ENCODE measurements at places on chromosomes 5 and 9.

GRCh38 chr5:94941122-94941755, 322.8 kb downstream of the SLF1 start:
- DNase-seq, result no peak

GRCh38 chr9:35816708-35817107, 1.9 kb upstream of the HINT2 start:
- no peak for DNase-seq

GRCh38 chr5:137209232-137209809, 289.8 kb downstream of the SPOCK1 start:
- DNase-seq, result no peak

GRCh38 chr5:16931334-16932110, 4.6 kb downstream of the MYO10 start:
- peak; percentile 95 for DNase-seq

GRCh38 chr5:137916923-137917322, 27.7 kb downstream of the PKD2L2 start:
- no peak for DNase-seq

- DNase-seq, result peak; percentile 39
Measured at GRCh38 chr9:136225748-136226679, 19.6 kb downstream of the QSOX2 start.

DNA sequence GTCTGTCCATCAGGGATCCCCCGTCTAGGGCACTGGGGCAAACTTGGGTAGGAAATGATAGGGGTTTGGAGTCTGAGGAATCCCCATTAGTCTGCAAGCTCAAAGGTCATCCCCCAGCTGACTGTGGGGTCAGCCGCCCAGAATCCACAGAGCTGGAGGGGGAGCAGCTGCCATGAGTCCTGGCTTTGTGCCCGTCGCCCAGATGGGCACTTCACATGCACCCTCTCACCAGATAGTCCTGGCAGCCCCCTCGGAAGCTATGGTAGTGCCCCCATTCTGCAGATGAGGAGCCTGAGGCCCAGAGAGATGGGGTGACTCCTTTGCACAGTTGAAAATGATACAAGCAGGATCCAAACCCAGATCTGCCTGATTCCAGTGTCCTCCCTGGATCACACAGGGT, 35.7 kb upstream of the RPL26L1 start:
- DNase-seq, result no peak

- DNase-seq, result peak; percentile 94
Measured at GRCh38 chr5:139105621-139106071, 92.5 kb downstream of the SIL1 start.

DNA sequence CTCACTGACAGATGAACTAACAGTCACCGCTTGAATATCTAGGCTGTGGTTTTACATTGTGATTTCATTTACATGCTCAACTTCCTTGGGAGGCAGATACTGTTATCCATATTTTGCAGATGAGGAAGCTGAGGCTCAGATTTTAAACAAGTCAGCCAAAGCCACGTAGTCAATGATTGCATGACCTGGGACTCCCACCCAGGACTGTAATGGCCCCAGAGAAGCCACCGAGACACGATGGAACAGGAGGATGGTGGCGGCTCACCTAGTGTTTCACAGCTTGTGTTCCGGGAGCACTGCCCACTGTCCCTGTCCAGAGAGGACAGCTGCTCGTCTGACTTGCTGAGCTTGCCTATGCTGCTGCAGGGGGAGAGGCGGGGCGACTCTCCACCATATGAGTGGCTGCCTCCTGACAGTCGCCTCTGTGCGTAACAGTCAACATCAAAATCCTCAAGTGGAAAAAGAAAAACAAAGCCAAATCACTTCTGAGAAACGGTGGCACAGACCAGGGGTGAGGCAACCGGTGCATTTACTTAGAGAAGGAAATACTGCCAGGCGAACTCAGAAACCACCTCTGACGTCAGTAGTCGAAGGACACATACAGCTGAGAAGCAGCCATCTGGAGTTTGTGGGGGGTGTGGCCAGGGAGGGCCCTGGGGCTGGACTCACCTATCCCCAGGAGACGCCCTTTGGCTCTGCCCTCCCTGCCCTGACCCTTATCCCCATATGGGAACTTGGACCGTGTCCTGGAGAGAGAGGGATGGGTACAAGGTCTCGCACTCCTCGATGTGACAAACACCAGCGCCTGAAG, 82.5 kb downstream of the PRRT1B start:
- peak; percentile 87 for DNase-seq

DNA sequence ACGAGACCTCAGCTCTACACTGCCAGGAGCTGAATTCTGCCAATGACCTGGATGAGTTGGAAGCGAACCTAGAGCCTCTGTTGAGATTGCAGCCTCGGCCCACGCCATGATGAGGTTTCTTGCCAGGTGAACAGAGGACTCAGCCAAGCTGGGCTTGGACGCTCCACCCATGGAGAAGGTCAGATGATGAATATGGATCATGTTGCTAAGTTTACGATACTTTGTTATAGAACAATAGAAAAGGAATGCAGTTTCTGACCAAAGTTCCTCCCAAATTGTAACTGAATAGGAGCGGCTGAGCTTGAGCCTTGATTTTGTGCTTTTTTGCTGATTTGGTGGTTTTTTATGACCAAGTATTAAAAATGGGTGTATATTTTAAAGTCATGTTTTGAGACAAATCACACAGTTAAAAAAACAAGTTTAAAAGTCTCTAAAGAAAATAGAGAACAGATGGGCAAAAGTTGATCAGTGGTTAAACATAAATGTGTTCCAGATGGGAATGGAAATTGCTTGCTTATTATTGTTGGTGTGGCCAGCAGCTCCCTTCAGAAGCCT, 32.9 kb downstream of the ROPN1L start:
- DNase-seq, result no peak

DNA sequence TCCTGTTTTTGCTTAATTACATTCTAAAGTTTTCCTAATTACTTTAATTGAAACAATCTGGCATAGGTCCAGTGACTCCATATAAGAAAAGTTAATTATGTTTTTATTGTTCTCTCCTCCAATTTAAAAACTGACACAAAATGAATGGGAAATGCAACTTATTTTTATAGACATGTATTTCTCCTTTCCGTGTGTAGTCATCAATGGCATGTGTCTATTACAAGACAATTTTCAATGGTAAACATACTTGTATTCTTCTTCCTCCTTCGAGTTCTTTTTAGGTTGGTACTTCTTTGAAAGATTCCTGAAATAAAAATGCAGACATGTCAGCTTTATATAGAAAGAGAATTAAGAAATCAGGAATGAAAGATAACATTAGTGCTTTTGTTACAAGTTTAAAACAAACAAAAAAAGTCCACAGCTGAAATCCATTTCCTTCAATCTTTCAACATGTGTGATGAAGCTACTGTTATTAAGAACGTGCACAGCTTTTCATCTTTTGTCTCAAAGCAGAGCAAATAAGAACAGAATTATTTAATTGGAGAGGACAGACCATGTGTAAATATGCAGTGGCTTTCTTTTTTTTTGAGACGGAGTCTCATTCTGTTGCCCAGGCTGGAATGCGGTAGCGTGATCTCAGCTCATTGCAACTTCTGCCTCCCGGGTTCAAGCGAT, 63.8 kb downstream of the FNBP1 start:
- DNase-seq, result no peak

DNA sequence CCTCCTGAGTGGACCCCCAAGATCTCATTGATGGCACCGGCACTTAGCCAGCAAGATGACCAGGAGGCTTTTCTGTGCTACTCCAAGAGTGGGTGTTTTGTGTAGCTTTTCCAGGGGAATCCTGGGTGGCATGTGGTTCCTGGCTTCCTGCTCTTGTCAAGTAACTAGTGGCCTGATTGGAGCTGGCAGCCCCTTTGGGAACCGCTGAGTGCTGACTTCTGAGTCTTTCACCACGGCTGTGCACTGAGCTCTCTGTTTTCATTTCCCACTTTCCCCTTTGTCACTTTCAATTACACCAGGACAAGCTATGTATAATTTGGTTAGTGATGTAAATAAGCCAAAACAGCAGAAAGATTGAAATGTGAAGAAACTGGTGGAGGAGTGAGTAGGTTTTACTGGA, 255.4 kb downstream of the GOLPH3 start:
- no peak for DNase-seq

DNA sequence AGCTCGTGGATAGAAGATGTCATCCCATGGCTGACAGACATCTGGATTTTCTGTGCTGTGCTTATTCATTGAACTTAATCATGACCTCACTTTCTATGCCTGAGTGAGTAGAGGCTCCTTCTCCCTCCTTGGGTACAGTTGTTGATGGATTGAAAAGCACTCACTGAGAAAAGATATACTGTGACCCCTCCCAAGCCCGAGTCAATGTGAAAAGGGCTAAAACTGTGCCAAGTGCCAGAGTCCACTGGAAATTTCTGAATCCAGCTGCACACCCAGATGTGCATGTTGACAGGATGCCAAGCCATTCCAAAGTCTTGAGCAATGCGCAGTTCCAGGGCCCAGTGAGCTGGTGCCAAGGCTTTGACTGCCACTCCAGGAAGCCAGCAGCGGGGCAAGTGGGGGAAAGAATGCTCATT, 473.0 kb downstream of the NTRK2 start:
- DNase-seq, result no peak

- DNase-seq, result peak; percentile 42
Measured at GRCh38 chr9:81690251-81690851, 1.0 kb upstream of the TLE1 start.

DNA sequence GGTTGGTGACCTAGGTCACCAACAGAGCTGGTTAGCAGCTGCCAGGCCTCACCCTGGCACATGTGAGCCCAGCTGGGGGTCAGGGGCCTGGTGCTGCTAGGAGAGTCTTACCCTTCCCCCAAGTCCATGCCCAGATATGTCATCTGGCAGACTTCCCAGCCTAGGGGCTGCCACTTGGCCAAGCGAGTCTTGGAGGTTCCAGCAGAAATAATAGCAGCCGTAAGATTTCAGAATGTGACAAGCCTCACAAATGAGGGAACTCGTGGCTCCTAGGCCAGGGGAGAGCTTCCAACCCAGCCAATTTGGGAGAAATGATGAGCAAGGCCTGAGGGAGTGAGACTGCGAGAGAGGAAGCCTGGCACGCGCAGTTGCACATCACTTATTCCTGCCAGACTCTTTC, 11.1 kb downstream of the URM1 start:
- no peak for DNase-seq

- DNase-seq, result no peak
Measured at GRCh38 chr5:15943487-15943886, 236.1 kb downstream of the MARCHF11 start.

- no peak for DNase-seq
Measured at GRCh38 chr9:119126040-119126439, 243.2 kb downstream of the BRINP1 start.

GRCh38 chr9:122126331-122127261, 33.0 kb downstream of the NDUFA8 start:
- DNase-seq, result no peak

- no peak for DNase-seq
Measured at GRCh38 chr9:93039976-93040375, 18.5 kb upstream of the SUSD3 start.

- no peak for DNase-seq
Measured at GRCh38 chr9:114693248-114693855, 11.4 kb upstream of the TEX48 start.

- peak; percentile 15 for DNase-seq
Measured at GRCh38 chr5:133552925-133553525, 59.3 kb downstream of the FSTL4 start.

GRCh38 chr5:113527746-113528145, 14.3 kb downstream of the YTHDC2 start:
- no peak for DNase-seq

DNA sequence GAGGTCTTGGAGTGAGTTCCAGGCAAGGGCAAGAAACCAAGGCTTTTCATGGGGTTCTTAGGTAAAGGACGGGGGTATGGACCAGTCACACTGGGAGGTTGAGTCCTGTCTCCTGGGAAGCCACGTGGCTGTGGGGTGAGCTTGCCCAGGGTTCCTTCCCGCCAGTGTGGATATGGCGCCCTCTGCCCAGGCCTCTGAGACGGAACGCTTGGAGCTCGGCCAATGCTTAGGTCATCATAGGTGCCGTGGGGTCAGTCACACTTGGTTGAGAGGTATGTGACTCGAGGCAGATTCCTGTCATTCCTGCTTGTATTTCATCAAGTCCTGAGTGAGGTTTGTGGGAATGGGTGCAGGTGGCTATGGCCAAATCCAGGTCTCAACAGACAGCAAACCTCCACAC, 46.2 kb downstream of the TENT4A start:
- DNase-seq, result peak; percentile 25

DNA sequence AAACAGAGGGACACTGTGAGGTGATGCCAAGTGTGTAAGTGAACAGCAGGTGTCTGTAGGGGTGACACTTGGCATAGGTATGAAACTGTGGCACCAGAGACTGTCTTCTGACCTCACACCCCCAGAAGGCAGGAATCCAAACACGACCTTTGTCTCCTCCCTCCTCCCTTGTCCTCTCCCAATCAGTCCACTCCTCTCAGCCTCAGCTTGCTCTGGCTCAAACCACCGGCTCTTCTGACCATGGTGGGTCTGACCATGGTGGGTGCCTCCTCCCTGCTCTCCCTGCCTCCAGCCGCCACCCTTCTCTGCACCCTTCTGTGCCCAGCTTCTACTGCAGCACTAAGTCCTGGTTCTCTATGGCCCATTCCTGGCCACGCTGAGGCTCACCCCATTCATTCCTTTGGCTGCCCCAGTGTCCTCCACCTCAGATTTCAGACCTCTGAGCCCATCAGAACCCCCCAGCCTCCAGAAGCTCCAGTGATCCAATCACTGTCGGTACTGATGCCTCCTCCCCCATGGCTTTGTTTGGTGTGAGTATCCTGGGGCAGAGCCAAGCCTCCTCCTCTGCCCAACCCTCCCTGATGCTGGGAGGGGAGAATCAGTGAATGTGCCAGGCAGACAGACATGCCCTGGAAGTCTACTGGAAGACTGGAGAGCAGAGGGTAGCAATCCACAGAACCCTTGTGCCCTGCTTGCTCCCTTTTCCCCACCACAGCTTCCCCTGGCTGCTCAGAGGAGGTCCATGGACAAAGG, 1.7 kb upstream of the ARID3C start:
- no peak for DNase-seq

DNA sequence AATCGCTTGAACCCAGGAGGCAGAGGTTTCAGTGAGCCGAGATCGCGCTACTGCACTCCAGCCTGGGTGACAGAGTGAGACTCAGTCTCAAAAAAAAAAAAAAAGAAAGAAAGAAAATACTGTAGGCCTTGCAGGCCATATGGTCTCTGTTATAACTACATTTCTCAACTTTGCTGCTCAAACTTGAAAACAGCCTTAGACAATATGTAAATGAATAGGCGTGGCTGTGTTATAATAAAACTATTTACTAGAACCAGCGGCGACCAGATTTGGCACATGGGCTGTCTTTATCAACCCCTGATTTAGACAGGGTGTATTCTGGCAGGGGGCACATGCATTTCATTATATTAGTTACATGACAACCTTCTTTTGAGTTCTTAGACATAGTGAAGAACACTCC, 130.0 kb downstream of the C9orf152 start:
- DNase-seq, result no peak

- no peak for DNase-seq
Measured at GRCh38 chr9:101005246-101005645, 23.3 kb upstream of the PLPPR1 start.

- no peak for DNase-seq
Measured at GRCh38 chr9:77866878-77867277, 164.7 kb downstream of the GNAQ start.

DNA sequence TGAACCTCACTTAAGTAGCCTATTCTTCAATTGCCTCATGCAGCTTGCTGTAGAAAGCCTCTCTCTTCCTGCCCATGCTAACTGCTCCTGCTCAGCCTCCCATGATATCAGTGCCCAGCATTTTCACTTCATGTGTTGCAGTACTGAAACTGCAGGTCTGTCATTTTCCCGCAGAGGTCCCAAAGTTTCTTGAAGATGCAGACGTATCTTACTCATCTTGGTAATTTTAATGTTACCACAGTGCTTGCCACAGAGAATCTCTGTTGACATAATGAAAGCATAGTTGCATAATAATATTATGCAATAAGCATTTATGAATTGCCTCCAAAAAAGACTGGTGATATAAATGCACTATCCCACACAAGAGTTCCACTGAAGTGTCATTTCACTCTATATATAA, 561.1 kb upstream of the DAP start:
- no peak for DNase-seq

Data from NCI-H2029 (cell line).